DMS153 (cell line): ENCODE measurements at places on chromosomes 7 and 10.

DNA sequence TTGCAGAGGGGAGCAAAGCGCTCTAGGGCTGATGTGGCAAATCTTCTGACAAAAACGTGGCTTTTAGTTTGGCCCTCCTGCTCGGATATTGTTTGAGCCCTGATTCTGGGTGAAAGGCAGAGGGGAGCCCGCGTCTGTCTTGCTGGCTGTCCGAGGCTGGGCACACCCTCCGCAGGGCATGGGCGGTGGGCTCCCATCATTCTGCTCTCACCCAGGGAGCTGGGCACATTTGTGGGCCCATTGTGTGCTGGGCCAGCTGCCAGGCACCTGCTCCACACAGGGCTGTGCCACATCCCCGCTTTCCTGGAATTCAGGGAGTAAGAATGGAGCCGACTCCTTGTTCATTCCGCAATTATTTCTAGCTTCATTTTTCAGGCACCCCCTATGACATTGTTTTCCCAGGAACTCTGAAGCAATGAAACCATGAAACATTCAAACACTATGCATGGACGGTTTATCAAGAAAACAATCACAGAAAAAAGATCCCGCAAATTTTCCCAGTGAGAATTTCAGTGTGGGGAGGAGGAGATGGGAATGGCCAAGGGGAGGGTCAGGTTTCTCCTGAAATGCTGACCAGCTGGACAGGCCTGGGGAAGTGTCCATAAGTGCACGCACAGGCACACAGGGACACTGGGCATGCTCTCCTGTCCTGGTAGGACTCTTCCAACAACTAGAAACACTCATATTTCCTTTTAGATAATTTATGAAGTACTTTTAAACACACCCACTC, 341.1 kb downstream of the CXCL12 start:
- no peak for DNase-seq

- no peak for DNase-seq
Observed at GRCh38 chr10:61765176-61766087, 102.7 kb downstream of the CABCOCO1 start.

GRCh38 chr7:256461-256940, 33.5 kb upstream of the FOXL3 start:
- DNase-seq: no peak

- DNase-seq: no peak
Observed at GRCh38 chr7:36283711-36284130, 105.9 kb upstream of the ANLN start.

- DNase-seq: no peak
Observed at GRCh38 chr7:138477581-138477980, 17.5 kb downstream of the TRIM24 start.

DNA sequence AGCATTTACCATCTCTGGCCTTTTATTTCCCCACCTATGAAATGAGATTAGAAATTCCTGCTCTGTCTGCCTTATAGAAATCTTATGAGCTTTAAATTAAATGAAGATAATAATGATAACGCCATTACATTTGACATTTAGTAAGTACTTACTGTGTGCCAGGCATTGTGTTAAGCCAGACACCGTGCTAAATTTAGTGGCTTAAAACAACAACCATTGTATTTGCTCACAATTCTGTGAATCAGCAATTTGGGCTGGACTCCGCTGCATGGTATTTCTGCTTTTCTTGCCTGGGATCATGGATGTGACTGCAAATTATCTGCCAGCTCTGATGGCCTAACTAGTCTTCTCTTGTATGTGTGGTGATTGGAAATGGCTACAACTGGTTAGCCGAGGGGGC, 56.4 kb upstream of the CCDC6 start:
- DNase-seq: no peak

- no peak for DNase-seq
Observed at GRCh38 chr7:119896386-119896785, 376.6 kb upstream of the KCND2 start.

DNA sequence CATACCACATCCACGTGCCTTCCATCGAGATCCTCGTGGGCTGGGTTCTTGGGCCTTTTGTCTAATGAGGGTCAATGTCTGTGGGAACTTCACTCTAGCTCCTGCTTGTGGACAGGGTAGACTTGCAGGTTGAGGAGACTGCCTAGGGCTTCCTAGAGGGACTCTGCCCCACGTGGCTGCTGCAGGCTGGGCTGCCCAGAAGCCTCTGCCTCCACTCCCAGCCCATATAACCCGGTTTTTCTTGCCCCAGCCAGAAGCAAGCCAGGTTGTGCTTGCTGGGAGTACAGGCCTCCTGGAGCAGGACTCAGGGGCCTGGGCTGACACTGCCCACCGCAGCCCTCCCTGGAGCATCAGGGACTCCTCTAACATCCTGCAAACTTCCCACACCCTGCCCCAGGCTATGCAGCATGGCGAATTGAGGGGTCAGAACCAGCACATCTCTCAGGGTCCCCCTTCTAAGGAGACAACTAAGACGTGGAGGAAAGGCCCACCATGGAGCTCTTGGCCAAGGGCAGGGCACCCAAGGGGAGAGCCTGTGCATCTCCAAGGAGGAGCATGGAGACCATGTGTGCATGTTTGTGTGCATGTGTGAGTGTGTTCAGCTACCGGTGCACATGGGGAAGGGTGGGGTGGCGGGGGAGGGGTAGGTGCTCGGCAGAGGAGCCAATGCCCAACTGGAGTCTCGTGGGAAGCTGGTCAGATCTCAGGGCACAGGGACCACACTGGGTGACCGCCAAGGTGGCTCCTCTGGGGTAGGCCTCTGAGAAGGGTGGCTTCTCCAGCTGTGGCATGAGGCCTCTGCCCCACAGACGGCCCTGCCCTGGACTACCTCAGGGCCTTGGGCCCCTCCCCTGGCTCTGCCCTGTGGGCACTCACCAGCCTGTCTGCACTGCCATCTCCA, 62.6 kb downstream of the RASGEF1A start:
- DNase-seq: no peak

DNA sequence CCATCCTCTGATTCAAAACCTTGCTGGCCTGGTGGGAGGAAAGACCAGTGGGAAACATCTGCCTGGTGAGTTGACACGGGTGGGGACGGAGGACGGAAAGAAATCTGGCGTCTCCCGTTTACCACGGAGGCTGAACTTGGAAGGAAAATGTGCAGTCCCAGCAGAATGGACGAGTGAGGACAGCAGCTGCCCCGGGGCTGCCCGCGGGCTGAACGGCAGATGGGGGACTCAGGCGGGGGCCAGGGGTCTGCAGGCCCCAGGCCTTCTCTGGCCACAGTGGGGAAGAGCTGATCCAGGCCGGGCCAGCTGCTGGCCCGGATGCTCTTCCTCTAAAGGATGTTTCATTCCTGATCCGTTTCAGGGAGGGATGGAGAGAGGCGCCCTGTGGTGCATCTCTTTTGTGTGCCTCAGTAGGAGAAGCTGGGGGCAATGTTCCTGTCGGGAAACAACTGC, 147.5 kb upstream of the CHST15 start:
- DNase-seq: no peak

- peak; percentile 24 for DNase-seq
Observed at GRCh38 chr7:16084370-16084769, 337.0 kb downstream of the CRPPA start.

GRCh38 chr7:108973075-108973474, 403.4 kb downstream of the DNAJB9 start:
- DNase-seq: no peak

DNA sequence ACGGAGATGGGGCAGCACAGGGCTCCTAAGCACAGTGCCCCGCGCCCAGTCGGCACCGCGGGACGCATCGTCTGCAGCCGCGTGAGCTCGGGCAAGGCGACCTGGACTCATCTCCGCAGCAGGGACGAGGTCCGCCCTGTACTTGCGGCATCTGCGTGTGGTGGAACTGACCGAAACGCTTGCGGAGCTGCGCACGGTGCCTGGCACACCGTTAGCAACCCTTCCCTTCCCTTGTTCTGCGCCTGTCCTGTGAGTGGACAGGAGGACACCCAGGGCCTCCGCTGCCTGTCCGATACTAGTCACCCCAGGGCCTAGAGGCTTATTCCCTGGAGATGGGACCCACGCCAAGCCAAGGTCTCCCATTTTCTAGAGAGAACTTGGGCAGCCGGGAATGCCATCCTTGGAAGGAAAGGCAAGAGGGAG, 98.5 kb downstream of the WDR11 start:
- DNase-seq: no peak

DNA sequence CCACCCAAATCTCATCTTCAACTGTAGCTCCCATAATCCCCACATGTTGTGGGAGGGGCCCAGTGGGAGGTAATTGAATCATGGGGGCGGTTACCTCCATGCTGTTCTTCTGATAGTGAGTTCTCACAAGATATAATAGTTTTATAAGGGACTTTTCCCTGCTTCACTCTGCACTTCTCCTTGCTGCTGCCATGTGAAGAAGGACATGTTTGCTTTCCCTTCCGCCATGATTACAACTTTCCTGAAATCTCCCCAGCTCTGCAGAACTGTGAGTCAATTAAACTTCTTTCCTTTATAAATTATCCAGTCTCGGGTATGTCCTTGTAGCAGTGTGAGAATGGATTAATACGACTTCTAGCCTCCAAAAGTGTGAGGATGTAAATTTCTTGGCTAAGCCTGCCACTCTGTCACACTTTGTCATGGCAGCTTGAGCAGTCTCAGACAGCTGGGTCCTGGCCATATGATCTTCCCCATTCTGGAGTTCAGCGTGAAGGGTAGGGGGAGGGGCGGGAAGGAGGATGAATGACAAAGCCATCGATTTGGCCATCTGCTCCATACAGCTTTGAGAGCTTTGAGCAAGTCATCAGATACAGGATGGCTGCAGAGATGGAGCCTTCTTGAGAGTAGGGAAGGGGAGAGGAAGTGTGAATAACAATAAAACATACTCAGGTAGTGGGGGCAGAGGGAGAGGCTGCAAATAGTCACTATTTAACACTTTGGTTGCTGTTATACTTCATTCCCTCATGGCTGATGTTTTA, 19.1 kb upstream of the INPP5F start:
- DNase-seq: no peak

- DNase-seq: no peak
Observed at GRCh38 chr10:58457761-58458616, 54.7 kb upstream of the BICC1 start.

- peak; percentile 57 for DNase-seq
Observed at GRCh38 chr10:11757454-11757820, 15.3 kb downstream of the ECHDC3 start.

GRCh38 chr7:96080027-96080426, 241.9 kb downstream of the SLC25A13 start:
- DNase-seq: no peak

- peak; percentile 97 for DNase-seq
Observed at GRCh38 chr7:34747867-34748727, 90.1 kb downstream of the NPSR1 start.

DNA sequence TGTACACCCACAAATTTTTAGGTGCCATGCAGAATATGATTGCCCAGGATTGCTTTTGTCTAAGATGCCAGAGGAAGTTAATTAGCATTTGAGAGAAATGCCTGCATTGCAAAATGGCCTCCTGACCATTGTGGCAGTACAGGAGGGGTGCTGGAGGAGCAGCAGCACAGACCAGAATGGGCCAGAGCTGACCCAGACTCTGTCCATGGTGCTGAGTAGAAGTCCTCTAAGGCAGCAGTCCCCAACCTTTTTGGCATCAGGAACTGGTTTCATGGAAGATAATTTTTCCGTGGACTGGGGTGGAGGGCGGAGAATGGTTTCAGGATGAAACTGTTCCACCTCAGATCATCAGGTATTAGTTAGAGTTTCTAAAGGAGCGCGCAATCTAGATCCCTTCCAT, 217.8 kb upstream of the AGK start:
- no peak for DNase-seq

DNA sequence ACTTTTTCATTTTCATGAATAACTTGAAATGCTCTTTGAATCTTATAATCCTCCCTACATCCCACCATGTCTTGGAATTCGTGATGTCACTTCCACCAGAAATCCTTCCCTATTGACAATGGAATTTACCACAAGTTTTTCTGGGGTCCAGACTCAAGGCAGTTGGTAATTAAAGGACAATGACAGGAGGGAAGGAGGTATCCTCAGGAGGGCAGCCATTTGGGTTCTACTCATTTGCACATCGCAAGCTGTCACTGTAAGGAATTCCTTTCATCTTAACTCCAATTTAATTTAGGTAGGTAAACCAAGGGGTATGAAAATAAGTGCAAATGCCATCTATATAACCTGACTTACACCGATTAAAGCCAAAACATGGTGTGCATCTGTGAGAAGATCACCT, 21.9 kb downstream of the LRRC17 start:
- no peak for DNase-seq

- DNase-seq: no peak
Observed at GRCh38 chr10:12797471-12798262, 203.8 kb downstream of the CCDC3 start.

DNA sequence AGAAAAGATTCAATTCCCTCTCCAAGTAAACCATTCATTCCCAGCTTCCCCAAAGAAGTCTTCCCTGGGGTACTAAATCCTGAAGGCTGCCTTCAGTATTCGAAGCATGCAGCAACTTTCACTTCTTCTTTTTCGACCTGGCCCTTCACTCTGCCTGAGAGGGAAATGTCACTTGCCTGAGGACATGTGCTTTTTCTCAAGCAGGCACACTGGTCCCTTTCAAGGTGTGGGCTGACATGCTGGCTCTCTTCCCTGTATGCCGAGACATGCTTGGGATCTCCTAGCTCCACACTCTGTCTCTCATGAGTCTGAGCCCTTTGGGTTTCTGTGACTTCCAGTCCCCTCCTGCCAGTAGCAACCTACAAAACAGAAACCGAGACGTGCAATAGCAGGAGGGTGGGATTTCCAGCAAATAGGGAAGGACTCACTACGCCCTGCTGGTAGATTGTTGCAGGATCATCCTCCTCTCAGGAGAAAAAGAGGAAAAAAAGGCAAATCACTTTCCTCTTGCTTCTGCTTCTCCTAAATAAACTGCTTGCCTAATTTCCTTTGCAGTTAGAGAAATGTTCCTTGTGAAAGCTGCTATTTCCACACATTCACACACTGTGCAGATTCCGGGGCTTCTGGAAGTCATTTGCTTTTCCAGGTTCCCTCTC, 33.5 kb downstream of the FIGNL1 start:
- no peak for DNase-seq

- no peak for DNase-seq
Observed at GRCh38 chr10:51879238-51879637, 179.8 kb upstream of the CSTF2T start.

DNA sequence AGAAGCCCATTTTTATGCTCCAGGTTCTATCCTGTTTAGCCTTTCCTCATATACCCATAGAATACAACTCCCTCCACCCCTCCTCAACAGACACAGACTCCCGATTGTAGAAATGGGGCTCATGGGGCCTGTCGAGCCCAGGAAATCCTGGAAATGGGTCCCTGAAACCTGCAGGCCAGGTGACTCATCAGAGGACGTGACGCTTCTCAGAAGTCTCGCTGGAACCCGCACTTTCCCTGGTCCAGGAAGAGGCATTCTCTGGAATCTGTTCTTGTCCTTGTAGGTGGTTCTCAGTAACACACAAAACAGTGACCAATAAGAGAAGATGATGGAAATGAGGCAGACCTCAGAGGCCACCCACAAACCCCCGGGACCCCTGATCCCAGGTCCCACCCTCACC, 244.8 kb upstream of the PPP2R2D start:
- no peak for DNase-seq

GRCh38 chr10:100442548-100442947, 20.3 kb upstream of the WNT8B start:
- no peak for DNase-seq

DNA sequence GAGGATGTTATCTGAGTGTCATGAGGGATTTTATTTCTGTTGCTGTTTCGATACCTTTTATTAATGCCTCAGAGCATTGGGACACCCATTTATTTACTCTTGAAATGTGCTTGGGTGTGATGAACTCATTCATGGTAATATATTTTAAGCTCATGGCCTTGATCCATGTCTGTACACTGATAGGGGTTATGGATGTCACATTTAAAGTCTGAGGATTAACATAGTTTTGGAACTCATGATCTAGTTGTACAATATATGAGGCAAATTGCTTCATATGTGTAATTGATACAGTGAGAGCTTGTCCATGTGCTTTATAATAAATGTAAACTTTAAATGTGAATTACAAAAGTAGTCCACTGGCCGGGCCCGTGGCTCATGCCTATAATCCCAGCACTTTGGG, 23.0 kb upstream of the ZRANB1 start:
- no peak for DNase-seq
